ENCODE measurements at places on chromosomes 11 and 22.

DNA sequence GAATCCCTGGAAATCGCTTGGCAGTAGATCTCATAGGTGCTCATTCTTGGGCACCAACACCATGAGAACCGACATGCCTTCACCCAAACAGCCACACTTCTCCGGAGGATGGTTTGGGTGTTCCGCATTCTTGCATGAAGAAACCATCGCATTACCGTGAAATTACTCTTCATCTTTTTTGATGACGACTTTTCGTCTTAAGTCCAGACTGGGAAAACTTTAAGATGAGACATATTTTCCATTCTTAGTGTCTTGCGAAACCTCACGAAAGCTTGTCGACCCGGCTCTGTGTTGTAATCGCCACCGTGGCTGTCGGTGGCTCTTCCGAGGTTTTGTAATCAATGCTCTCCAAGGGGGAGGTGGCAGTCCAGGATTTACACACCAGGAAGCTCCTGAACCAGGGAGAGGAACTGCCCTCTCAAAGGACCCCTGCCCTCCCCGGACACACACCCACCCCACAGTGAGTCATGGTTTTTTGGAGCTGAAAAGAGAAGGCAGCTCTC is 1.7 kb downstream of the TOM1 start:
- no peak for DNase-seq

DNA sequence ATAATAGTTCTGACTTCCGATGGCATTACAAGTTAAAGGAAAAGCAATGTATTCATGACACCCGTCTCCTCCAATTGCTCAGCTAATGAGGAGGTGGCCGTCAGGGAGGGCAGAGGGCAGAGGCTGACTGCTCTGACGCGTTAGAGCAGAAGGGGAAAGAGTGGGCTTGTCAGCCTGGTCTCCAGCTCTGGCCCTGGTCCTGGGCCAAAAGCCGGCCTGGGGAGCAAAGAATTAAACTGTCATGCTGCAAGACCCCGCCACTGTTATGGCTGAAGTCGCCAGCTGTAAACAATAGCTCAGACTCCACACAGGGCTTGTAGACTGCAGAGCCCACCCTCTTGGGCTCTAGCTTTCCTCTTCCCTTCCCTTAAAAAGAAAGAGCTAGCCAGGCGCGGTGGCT is 119.7 kb downstream of the NAT10 start:
- DNase-seq, result no peak

GRCh38 chr11:86458294-86459001 is 83.8 kb downstream of the CCDC81 start:
- no peak for DNase-seq

GRCh38 chr11:57410287-57410686 is 16.6 kb downstream of the SLC43A3 start:
- no peak for DNase-seq

GRCh38 chr11:90241414-90241813 is 18.6 kb upstream of the CHORDC1 start:
- no peak for DNase-seq

- DNase-seq, result no peak
Measured at GRCh38 chr22:42236848-42237247, 33.6 kb downstream of the TCF20 start.

DNA sequence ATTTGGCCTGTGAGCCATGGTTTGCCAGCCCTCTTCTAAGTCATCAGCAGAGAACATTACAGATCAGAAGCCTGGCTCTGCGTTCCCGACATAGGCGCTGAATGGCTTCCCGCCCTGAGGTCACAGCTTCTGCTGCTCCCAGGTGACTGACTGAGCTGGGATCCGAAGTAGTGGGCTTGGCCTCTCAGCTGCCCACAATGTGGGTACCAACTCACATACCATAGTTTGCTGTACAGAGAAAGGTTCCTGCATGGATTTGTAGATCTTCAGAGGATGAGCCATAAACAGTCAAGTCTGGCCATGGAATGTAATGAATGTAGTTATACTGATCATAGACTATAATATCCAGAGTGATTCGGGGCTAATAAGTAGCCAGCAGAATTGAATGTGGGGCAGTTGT is 42.6 kb downstream of the TEAD1 start:
- DNase-seq, result no peak

- DNase-seq, result no peak
Measured at GRCh38 chr11:7677796-7678201, 4.5 kb upstream of the CYB5R2 start.

DNA sequence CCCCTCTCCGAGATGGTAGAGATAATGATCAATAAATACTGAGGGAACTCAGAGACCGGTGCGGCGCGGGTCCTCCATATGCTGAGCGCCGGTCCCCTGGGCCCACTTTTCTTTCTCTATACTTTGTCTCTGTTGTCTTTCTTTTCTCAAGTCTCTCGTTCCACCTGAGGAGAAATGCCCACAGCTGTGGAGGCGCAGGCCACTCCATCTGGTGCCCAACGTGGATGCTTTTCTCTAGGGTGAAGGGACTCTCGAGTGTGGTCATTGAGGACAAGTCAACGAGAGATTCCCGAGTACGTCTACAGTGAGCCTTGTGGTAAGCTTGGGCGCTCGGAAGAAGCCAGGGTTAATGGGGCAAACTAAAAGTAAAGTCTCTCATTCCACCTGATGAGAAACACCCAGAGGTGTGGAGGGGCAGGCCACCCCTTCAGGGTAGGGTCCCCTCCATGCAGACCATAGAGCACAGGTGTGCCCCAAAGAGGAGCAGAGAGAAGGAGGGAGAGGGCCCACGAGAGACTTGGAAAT is 43.2 kb downstream of the IGLL1 start:
- DNase-seq, result no peak

- no peak for DNase-seq
Measured at GRCh38 chr11:133907841-133908241, 48.9 kb downstream of the IGSF9B start.

Data from coronary artery (tissue), 2 donors.